Osteoblast (primary cell): ENCODE measurements at places on chromosomes 3 and 15. TPM values are rescaled to one million over a fixed set of nuclear protein-coding genes. Genes with fewer than 3 reads are reported as not detected.

GRCh38 chr3:66138336-66139313, 82.2 kb upstream of the SLC25A26 start:
- peaks cover 8% of the 10 kb centered on the region for H3K4me1 ChIP-seq
- no peaks in the 10 kb centered on the region for H3K36me3 ChIP-seq
- DNase-seq: no peak

GRCh38 chr3:197955892-197956477, 4.0 kb upstream of the LMLN start:
- H3K27ac ChIP-seq: peak overlapping the region; percentile 91
- no peaks in the 10 kb centered on the region for H3K27me3 ChIP-seq
- H3K36me3 ChIP-seq: peaks cover 58% of the 10 kb centered on the region
- DNase-seq: no peak
- no peak overlapping the region for H3K4me3 ChIP-seq

GRCh38 chr3:169399068-169399467, 264.4 kb downstream of the MECOM start:
- no peaks in the 10 kb centered on the region for H3K36me3 ChIP-seq
- H3K4me1 ChIP-seq: no peaks in the 10 kb centered on the region
- H3K27ac ChIP-seq: no peak overlapping the region
- no peak overlapping the region for H3K4me3 ChIP-seq
- H3K27me3 ChIP-seq: no peaks in the 10 kb centered on the region
- no peak for DNase-seq

GRCh38 chr3:115100806-115101205, 46.3 kb downstream of the ZBTB20 start:
- DNase-seq: no peak
- H3K4me1 ChIP-seq: peaks cover 12% of the 10 kb centered on the region
- H3K4me3 ChIP-seq: no peak overlapping the region
- H3K27me3 ChIP-seq: no peaks in the 10 kb centered on the region
- H3K27ac ChIP-seq: no peak overlapping the region

DNA sequence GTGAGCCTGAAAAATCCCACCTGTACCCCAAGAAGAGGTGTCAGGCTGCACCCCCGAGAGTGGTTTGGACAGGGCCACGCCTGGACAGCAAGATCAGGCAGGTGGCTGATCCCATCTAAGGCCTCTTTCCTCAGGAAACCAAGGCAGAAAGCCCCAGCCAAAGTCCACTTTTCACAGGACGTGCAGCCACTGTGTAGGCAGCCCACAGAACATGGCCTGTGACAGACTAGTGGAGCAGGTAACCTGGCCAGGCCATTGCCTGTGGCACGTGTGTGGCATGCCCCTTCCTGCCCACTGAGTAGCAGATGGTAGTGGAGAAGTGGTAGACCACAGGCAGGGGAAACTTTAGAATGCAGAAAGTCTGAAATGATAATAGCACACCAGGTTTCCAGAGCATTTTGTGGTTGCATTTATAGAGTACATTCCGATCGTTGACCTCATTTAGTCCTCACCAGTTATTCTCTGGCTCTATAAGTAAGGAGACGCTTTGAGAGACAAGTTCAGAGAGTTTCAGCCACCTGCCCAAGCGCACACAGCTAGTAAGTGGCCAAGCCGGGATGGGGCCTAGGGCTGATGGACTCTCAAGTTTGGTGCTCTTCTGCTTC, 68.7 kb downstream of the AAGAB start:
- peaks cover 46% of the 10 kb centered on the region for H3K4me1 ChIP-seq
- peak; percentile 88 for DNase-seq
- H3K36me3 ChIP-seq: peaks cover 95% of the 10 kb centered on the region

ADIPOQ gene
- under 0.01 TPM in 2 replicates for total RNA-seq

DNA sequence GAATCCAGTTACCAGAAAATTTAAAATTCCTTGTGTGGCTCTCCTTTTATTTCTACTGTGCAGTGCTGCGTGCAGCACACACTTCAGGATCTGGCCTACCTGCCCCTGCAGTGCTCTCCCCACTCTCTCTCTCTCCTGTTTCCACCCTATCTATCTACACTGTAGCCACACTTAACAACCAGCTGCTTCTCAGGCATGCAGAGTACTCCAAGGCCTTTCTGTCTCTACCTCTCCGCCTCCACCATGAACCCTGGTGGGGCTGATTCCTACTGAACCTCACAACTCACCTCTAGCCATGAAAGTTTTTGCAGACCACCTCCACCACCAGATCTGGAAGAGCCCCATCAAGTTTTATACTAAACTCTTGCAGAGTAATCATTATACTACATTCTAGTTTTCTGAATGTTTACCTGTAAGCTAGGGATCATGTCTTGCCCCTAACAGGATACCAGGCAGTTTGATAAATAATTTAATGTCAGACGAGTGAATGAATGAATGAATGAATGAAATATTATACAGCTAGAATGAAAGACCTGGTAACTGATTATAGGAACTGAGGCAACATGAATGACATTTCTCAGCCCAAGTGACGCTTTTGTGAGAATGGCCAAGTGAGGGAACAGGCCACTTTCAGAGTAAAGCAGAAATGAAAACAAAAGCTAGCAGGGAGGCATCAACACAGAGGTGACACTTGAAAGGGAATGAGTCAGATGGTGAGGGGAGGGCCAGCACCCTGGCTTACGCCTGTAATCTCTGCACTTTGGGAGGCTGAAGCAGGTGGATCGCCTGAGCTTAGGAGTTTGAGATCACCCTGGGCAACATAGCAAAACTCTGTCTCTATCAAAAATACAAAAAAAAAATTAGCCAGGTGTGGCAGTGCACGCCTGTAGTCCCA, 363.5 kb downstream of the FOXP1 start:
- no peaks in the 10 kb centered on the region for H3K36me3 ChIP-seq
- no peak for DNase-seq
- H3K4me1 ChIP-seq: peaks cover 2% of the 10 kb centered on the region
- H3K4me3 ChIP-seq: no peak overlapping the region

- H3K4me1 ChIP-seq: peaks cover 31% of the 10 kb centered on the region
- no peaks in the 10 kb centered on the region for H3K27me3 ChIP-seq
- H3K27ac ChIP-seq: no peak overlapping the region
- no peak for DNase-seq
- H3K36me3 ChIP-seq: no peaks in the 10 kb centered on the region
Measured at GRCh38 chr3:23665741-23666140, 140.0 kb upstream of the UBE2E1 start.

DNA sequence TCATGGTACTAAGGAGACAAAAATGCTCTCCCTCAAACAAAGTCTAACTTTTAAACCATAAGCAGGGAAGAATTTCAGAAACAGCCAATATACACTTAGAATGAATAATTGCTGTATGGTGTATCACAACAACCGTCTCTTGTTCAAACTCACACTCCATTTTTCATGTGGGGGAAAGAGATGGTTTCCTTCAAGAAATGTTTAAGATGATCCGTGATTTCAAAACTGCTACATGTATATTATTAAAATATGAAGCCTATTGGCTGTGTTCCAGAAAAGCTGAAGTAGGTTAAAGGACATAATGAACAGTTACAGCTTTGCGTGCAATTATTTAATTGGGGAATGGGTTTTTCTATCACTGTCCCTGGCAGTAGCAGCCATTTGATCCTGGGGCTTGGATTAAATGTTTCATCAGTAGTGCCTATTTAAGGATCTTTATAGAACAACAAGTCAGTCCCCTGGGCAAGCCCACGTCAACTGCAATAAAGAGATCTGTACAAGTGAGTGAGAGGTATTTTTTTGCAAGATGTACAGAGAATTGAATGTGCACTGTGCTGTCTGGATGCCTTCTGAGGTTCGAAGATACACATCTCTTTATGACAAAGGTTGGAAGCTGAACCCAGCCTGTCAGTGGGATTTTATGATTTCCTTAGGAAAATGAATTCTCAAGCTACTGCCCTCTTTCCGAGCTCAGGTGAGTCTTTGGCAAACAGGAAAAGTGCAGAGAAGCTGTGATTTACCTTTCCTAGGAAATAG, 337.2 kb upstream of the RARB start:
- H3K4me3 ChIP-seq: no peak overlapping the region
- no peaks in the 10 kb centered on the region for H3K4me1 ChIP-seq
- DNase-seq: no peak
- H3K27ac ChIP-seq: no peak overlapping the region
- H3K27me3 ChIP-seq: no peaks in the 10 kb centered on the region

TM6SF1 gene
- 0.29 and 0.36 TPM in 2 replicates for total RNA-seq

DNA sequence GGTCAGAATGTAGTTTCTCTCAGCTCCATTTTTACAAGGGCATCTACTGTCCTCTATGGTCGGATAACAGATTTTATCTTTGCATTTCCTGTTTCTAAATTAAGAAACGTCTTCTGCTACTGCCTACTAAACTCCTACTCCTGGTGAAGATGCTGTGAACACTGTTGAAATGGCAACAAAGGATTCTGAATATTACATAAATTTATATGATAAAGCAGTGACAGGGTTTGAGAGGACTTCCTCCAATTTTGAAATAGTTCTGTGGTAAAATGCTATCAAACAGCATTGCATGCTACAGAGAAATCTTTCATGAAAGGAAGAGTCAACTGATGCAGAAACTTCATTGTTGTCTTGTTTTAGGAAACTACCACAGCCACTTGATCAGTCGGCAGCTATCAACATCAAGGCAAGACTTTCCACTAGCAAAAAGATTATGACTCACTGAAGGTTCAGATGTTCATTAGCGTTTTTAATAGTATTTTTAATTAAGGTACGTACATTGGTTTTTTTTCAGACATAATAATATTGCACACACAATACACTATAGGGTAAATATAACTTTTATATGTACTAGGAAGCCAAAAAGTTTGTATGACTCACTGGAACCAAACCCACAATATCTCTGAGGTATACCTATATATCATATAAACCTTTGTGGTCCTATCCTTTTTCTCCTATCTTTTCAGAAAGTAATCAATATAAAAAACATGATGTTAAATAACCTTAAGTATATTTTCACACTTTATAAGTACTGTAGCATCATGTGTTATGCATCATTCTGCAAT, 156.1 kb downstream of the STAG1 start:
- H3K36me3 ChIP-seq: no peaks in the 10 kb centered on the region
- no peak overlapping the region for H3K27ac ChIP-seq
- H3K4me3 ChIP-seq: no peak overlapping the region
- peaks cover 3% of the 10 kb centered on the region for H3K4me1 ChIP-seq
- H3K27me3 ChIP-seq: no peaks in the 10 kb centered on the region
- no peak for DNase-seq

DNA sequence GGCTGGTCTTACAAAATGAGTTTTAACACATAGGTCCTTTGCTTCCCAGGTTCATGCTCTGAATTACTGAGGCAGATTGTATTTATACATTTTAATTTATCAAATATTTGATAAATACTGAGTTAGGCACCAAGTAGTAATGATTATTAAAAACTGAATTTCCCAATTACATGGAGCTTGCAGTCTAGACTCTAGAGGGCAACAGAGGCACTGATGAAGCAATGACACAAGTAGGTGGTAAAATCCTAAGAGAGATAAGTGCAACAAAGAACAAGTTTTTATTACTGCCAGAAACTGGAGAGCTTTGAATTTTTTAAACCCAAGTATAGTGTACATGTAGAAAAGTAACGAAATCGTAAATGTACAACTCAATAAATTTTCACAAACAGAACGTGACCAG, 406.2 kb upstream of the RARB start:
- H3K27me3 ChIP-seq: no peaks in the 10 kb centered on the region
- no peaks in the 10 kb centered on the region for H3K4me1 ChIP-seq
- H3K36me3 ChIP-seq: no peaks in the 10 kb centered on the region
- no peak overlapping the region for H3K27ac ChIP-seq

FRG2C gene
- total RNA-seq: under 0.01 TPM in 1 of 2 replicates, not detected in the other

DNA sequence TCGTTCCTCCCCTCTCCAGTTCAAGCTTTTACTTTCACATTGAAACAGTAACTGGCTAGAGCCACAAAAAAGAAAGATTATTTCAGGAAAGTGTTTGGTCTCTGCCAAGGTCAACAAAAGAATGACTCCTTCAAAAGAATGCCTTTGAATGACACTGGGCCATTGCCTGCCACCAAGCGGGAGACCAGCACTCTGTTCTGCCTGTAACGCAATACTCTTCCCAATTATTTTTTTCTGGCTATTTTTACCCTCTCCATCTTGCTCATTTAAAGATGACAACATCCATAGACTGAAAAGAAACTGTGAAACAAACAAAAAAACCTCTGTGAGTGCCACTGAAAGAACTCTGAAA, 37.3 kb downstream of the EHHADH start:
- H3K27ac ChIP-seq: peak overlapping the region; percentile 62
- peak overlapping the region; percentile 69 for H3K4me3 ChIP-seq
- peak; percentile 32 for DNase-seq
- no peaks in the 10 kb centered on the region for H3K36me3 ChIP-seq

GRCh38 chr15:52527911-52528563, 643 bp downstream of the MYO5A start:
- no peak overlapping the region for H3K27ac ChIP-seq
- H3K27me3 ChIP-seq: peaks cover 16% of the 10 kb centered on the region
- DNase-seq: peak; percentile 90
- peaks cover 19% of the 10 kb centered on the region for H3K4me1 ChIP-seq

DNA sequence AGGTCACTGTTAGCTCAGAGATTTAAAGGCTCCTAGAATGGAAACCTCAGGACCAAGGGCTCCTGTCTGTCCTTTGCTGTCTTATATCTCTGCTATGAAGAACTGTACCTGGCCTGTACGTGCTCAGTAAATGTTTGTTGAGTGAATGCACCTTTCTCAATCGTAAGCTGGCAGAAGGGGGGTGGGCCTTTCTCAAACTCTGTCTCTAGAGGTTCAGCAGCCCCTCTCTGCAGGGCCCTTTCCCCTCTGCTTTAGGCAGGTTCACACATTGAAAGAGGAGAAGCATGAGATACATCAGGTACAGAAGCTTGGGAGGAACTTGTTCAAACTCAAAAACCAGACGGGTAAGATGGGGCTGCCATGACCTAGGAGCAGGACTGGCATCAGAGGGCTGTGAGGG, 155.6 kb downstream of the GOLGA6L4 start:
- no peaks in the 10 kb centered on the region for H3K36me3 ChIP-seq
- no peak for DNase-seq

DNA sequence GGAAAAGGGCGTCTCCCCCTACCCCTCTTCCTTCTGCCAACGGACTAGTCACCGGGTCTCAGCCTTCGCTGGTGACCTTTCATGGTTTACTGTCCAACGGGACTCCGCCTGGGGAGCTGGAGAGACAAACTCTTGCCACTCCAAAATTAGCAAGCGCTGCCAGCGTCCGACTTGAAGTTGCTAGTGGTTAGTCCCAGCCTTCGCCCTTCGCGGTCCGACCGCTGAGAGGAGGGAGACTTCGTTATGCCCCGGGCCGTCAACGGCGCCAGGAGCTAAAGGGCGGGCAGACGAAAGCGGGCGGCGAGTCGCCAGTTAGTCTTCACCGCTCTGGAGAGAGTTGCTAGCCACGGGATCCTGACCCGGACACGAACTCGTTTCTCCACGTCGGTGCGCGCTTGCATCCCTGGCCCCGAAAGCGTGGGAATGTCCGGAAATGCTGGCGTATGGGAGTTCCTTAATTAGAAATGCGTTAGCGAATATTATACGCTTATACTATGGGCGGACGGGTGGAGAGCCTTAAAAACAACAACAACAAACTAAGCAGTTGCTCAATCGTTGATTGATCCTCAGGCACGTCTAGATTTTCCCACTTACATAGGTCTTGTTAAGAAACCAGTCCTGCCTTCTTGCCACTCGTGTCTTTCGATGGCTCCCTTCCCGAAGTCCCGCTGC, 716 bp downstream of the SMC4 start:
- DNase-seq: peak; percentile 60
- peaks cover 31% of the 10 kb centered on the region for H3K4me1 ChIP-seq
- peak overlapping the region; percentile 94 for H3K27ac ChIP-seq
- H3K36me3 ChIP-seq: no peaks in the 10 kb centered on the region
- peak overlapping the region; percentile 93 for H3K4me3 ChIP-seq

- no peaks in the 10 kb centered on the region for H3K36me3 ChIP-seq
- H3K27ac ChIP-seq: peak overlapping the region; percentile 83
- no peak for DNase-seq
- H3K4me3 ChIP-seq: no peak overlapping the region
Measured at GRCh38 chr3:16013568-16013967, 160.9 kb upstream of the GALNT15 start.

- DNase-seq: no peak
- no peak overlapping the region for H3K4me3 ChIP-seq
- H3K27me3 ChIP-seq: no peaks in the 10 kb centered on the region
Measured at GRCh38 chr3:115187149-115187757, 40.2 kb upstream of the ZBTB20 start.
